ELF-1 (cell line): ENCODE measurements at places on chromosomes 13 and 19.

DNA sequence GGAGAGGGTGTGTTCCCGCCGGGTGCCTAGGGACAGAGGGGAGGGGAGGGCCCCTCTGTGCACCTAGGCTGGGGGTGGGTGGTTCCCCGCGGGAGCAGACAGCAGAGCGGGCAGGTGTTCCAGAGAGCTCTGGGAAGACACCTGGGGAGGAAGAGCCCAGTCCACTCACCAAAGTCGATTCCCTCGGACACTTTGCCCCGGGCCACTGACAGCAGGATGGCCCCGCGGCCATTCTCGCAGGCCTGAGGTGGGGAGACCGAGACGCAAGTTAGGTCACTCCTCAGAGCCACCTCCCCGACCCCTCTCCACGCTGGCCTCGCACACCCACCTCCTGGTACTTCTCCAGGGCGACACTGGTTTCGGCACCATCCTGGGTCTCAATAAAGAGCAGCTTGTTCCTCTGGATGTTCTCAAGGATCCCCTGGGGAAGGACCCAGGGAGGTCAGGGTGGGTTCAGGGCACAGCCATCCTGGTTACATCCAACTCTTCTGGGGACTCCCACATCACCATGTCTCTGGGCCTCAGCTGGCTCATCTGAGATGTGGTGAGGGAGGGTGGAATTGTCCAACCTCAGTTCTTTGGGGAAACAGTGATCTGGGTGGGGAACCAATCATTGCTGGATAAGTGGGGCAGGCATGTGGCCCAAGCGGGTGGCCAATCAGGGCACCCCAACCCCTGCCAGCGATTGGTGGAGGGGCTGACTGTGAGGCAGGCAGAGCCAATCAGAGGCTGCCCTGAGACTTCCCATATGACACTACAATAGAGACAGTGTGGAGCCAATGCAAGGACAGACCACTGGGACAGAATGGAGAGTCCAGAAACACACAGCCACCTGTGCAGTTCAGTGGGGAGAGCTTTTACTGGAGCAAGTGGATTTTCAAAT, 12.6 kb downstream of the KLC3 start:
- DNase-seq = no peak

DNA sequence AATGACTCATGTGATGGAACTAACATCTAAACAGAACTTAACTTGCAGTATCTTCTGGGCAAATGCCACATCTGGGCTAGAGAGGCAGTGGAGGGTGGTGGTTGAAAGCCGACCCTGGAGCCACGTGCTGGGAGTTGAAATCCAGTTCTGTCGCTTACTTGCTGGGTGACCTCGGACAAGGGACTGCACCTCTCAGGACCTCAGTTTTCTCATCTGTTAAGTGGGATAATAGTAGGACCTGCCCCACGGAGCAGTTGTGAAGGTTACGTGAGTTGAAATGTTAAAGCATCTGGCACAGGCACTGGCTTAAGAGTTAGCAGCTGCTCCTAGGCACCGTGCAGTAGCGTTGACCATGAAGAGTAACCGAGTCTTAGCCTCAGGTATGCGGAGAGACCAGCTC, 76.1 kb downstream of the SIPA1L3 start:
- no peak for DNase-seq

GRCh38 chr19:3420909-3421619, 54.7 kb downstream of the NFIC start:
- DNase-seq = no peak

DNA sequence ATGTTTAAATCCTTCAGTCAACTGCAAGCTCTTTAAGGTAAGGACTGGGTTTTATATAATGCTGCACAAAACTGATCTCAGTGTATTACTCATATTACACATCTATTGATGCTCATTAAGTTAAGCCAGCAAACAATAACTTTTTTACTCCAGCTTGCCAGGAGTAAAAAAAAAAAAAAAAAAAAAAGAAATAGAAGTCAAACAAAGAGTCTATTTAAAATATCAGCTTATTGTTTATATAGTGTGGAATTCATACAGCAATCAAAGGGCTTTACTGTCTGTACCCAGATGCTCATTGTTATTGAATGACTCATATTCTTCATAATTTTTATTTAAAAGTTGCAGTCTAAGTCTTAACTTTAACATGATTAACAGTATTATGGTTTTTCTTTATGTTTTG, 21.8 kb upstream of the KBTBD7 start:
- DNase-seq = no peak

GRCh38 chr19:14056069-14056666, 5.7 kb downstream of the PALM3 start:
- DNase-seq = peak; percentile 22

GRCh38 chr13:24675806-24676570, 4.2 kb upstream of the ATP12A start:
- DNase-seq = no peak

DNA sequence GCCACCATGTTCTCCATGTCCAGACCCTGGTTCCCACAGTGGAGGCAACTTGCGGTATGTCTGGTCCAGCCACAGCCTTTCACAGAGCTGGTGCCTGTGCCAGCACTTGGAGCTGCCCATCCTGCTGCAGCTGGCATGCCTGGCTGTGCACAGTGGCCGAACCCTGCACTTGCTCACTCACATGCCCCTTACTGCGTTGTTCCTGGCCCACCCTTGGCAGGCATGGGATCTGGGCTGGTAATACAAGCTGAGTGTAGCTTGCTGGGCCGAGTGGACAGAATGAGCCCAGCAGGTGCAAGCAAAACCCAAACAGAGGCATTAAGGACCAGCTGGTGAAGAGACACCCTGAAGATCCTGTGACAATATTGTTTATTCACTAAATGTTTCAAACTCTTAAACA, 583.9 kb upstream of the SLITRK6 start:
- DNase-seq = no peak

- DNase-seq = no peak
Measured at GRCh38 chr13:92849381-92849780, 377.2 kb upstream of the GPC6 start.

GRCh38 chr13:25175026-25175425, 2.9 kb upstream of the AMER2 start:
- no peak for DNase-seq

GRCh38 chr13:111877906-111878305, 189.0 kb upstream of the SOX1 start:
- DNase-seq = no peak

DNA sequence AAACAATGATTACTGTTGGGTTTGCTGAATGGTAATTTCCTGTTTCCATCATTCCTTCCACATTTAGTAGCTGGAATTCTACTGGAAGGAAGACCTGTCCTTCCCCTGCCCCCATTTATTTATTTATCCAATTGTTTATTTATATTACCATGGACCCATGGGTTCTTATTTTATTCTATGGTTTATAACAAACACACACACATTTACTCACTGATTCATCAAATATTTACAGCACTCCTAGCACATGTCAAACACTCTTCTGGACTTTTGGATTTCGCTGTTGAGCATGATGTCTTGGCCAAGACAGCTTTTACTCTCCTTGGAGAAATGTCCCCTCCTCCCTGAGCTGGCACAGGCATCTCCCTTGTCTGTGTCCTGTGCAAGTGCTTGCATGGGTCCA, 227.8 kb upstream of the MAB21L1 start:
- DNase-seq = no peak

- DNase-seq = no peak
Measured at GRCh38 chr19:32416749-32417456, 11.3 kb downstream of the DPY19L3 start.

- peak; percentile 4 for DNase-seq
Measured at GRCh38 chr13:76223565-76223964, 587.4 kb downstream of the LMO7 start.

DNA sequence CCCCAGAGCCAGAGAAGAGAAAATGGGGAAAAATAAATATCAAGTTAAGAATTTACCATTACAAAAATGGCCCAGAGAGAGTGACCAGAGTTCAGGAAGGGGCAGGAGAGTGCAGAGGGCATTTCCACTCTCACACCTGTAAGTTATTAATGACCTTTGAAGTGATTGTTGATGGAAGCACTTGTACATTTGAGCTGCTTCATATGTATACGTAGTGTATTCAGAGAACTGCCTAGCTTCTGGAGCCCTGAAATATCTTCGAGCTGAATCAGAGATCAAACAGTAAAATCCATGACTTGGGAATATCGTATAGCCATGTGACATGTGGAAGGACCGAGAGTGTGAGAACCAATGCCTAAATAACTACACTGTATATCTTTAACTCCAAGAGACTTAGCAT, 49.2 kb upstream of the PCCA start:
- DNase-seq = no peak
